ENCODE measurements at places on chromosomes 7 and 10.

DNA sequence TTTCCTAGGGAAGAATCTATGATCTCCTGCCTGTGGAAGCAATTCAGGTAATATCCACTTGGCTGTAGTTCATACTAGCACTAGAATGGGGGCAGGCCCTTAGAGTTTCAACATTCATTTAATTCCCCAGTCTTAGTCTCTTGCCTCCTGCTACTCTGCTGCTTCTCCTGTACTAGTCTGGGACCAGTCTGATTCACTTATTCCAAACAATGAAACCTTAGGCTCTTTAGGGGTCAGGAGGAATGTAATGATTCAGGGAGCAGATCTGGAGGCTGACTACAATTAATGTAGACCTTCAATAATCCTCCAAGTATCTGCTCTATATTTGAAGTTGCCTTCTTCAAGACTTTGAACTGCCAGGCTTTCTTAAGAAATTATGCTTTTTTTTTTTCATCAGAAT, 101.8 kb downstream of the GNAT3 start:
- DNase-seq, result no peak

GRCh38 chr7:50827281-50827680, 44.6 kb upstream of the GRB10 start:
- no peak for DNase-seq

DNA sequence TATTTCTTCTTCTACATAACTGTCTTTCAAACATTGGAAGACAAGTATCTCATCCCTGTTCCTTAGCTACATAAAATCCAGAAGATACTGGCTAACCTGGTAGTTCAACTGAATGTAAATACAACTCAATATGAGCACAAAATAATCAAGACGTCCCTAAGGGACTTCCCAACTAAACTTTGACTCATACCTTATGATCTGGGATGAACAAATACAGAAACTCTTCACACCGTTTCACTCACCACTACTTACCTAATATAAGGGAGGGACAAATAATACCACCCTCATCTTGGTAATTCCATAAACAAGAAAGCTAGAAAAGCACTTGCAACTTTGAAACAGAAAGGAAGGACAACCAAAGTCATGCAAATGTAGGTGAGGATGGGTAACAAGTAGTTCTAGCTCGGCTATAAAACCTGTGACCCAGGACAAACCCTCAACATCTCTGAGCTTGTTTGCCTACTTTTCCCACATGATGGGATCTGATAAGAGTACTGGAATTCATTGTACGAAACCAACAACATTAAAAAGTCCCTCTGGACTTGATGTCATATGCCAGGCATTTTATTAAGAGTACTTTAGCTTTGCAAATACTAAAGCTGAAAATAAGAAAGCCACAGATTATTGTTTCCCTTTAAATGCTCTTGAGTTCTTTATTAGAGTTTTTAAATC, 121.9 kb downstream of the STRA8 start:
- DNase-seq, result no peak

DNA sequence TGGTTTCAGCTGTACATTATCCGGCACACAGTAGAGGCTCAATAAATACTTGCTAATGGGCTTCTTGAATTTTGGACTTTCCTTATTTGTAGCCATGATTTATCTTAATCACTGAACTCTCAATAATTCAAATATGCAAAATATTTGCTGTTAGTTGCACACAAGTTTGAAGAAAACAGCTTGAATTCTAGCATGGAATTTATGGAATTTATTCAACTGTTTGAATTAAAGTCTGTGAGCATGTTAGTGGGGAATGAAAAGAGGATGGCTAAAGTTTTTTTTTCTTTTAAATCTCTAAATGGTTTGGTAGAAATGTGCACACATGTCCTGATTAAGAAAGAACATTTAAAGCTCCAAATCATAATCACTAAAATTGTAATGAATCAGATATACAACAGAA, 42.5 kb downstream of the SIRT1 start:
- DNase-seq, result no peak

GRCh38 chr7:129843978-129844840, 108.6 kb downstream of the UBE2H start:
- no peak for DNase-seq

DNA sequence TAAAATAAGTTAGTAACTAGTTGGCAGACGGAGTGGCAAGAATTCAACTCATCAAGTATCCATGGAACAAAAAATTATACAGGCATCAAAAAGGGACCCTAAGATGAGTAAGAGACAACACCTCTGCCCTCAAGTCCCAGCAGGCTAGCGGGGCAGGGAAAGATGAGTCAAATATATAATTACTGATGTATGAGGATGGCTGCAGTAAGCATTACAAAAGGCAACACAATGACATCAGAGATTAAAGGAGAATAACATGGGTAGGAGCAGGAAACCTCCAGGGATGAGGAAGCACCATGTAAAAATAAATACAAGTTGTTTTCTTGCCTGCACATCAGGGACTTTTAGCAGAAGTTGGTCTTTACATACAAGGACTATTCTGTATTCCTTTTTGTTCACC, 49.4 kb downstream of the SCRN1 start:
- DNase-seq, result no peak

DNA sequence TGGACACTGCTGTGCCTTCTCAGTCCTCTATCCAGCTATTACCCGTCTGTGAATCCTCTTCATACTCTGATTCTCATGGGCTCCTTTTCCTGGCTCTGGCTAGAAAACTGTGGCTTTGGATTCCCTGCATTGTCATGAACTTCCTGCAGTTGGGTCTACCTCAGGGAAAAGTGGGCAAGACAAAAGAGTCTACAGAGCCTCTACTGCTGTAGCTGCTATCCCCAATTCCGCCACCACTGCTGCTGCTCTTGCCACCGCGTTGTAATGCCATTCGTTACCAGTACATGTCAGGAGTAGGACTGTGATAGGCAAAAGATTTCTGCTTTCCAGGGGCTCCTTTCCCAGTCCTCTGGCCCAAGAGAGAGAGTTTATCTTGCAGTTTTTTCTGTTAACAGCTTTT, 23.9 kb upstream of the PPP1R17 start:
- DNase-seq, result no peak

DNA sequence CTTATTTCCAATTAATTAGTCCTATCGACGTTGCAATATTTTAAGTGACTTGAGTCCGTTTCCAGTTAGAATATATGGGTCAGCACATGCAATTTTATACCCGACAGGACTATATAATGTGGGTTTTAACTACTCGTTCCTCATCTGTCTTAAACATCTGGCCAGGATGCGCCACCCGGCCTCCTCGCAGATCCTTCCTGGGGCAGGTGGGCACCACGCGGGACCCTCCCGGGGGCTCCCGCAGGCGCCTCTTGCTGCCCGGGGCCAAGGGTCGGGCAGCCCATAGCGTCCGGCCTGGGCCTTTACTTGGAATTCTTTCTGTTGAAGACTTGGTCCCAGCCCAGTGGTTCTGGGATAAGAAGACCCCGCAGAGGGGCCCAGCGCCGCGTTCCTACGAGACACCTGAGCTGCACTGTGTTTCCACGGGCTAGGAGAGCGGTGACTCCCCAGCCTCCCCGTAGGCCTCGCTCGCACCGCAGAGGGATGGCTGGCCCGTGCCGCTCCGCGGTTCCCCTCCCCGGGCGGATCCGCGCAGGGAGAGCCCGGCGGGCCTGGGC, 10.1 kb upstream of the MNX1 start:
- DNase-seq, result no peak

- no peak for DNase-seq
These were observed 145.9 kb downstream of the C7orf25 start for GRCh38 chr7:42765931-42766330.

GRCh38 chr10:4130685-4131084, 345.7 kb upstream of the KLF6 start:
- DNase-seq, result no peak

- DNase-seq, result no peak
These were observed 204.6 kb downstream of the ARHGAP21 start for GRCh38 chr10:24518981-24519597.

- DNase-seq, result no peak
These were observed 371.2 kb upstream of the LRRN3 start for GRCh38 chr7:110719741-110720140.

DNA sequence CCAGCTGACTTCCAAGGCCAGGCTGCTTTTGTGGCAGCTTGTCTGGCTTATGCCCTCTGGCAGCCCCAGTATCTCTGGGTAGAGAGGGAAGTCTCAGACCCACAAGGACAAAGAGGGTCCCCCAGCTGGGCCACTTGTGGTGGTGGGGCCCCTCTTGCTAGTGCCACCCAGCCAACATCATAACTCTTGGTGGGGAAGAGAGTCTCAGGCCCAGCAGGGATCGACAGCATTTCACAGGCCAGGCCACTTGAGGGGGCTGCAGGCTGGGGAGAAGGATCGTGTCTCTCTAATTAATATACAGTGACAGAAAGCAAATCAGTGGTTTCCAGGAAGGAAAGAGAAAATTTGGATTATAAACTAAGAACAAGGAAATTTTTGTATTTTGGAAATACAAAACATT, 76.0 kb downstream of the TYW1B start:
- no peak for DNase-seq

DNA sequence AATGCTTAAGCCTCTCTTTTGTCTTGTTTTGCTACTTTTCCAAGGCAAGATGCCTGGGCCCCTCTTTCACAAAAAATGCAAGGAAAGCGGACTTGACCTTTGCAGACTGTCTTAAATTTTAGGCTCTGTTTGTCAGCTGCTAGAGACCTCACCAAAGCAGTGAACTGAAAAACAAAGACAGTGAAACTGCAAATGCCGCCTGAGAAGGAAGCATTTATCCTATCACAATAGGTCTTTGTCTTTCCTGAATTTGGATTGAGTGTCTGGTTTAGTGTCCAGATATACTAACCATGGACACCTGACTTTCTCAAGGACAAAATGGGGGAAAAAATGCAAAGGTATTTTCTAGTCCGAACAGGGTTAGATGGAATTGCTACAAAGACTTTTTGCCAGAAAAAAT, 256.9 kb downstream of the INHBA start:
- DNase-seq, result no peak

DNA sequence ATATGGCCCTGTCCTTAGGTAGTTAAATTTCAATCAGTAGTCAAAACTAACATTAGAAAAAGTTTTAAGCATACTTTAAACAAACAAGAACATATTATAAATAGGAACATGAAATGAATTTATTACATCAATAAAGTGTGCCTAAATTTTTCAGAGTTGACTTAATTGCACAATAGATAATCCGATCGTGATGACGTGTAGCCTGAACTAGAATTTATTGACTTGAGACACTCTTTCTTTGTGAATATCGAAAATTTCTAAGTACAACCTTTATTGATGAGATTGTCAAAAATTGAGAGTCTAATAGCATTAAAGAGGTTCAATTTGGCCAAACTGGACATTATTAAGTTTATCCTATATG, 56.0 kb downstream of the CALD1 start:
- no peak for DNase-seq

GRCh38 chr10:17428351-17429097, 25.9 kb downstream of the ST8SIA6 start:
- DNase-seq, result no peak

GRCh38 chr7:36283711-36284130, 105.9 kb upstream of the ANLN start:
- no peak for DNase-seq

- DNase-seq, result no peak
These were observed 43.3 kb downstream of the DOCK4 start for GRCh38 chr7:112162784-112163506.

GRCh38 chr7:121873289-121874194, 581 bp downstream of the PTPRZ1 start:
- no peak for DNase-seq

- DNase-seq, result no peak
These were observed 53.4 kb downstream of the ALOX5 start for GRCh38 chr10:45427262-45427969.

DNA sequence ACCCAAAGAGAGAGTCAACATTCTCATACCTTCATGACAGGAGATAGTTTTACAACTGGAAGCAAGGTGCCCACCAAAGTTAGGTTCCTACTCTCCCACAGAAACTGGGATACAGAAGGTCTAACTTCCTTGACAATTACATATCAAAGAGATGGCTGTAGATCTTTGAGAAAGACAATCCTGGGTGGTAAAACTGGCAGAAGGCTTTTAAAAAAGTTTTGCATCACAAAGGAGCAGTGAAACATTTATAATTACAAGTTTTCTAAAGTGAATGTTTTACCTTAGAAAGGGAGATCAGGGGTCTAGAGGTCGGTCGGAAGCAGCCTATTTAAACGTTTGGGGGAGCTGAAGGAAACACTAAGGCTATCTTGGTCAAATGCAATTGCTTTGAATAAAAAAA, 166.6 kb upstream of the STEAP1 start:
- no peak for DNase-seq

GRCh38 chr10:51079331-51079730, 5.0 kb downstream of the PRKG1 start:
- no peak for DNase-seq
